Stimulated activated memory B cell treated with anti-CD40 and anti-IgM and Interleukin-4, amounts not matched to agents 10 μg/mL and 1 μg/mL and 100 μg/mL, for 72 hours (primary cell): ENCODE measurements at places on chromosomes 3 and 15.

DNA sequence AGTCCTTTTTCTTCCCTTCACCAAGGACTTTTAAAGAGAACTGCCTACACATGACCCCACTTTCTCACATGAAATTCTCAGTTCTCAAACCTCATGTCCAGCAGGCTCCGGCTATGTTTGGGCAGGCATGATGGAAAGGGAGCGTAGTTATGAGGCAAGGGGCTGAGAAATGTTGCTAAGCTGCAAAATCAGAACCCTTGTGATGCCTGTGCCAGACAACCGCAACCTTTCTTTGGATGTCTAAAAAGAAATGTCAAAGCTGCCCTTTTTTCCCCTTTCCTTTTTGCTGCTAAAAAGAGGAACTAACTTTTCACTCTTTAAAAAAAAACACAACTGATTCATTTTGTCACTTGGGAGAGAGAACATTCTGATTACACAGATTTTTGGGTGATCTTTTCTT is 19.2 kb downstream of the GNB4 start:
- ATAC-seq = peak; percentile 95

GRCh38 chr3:128173849-128174248 is 20.6 kb downstream of the EEFSEC start:
- no peak for ATAC-seq

GRCh38 chr3:141094790-141095545 is 43.8 kb downstream of the SPSB4 start:
- no peak for ATAC-seq

- ATAC-seq = no peak
These were observed 769 bp upstream of the CSPG4 start for GRCh38 chr15:75713338-75713895.

- ATAC-seq = no peak
These were observed 61.3 kb downstream of the KLHL25 start for GRCh38 chr15:85733416-85733815.

GRCh38 chr3:65619451-65619881 is 419.3 kb downstream of the MAGI1 start:
- ATAC-seq = no peak

DNA sequence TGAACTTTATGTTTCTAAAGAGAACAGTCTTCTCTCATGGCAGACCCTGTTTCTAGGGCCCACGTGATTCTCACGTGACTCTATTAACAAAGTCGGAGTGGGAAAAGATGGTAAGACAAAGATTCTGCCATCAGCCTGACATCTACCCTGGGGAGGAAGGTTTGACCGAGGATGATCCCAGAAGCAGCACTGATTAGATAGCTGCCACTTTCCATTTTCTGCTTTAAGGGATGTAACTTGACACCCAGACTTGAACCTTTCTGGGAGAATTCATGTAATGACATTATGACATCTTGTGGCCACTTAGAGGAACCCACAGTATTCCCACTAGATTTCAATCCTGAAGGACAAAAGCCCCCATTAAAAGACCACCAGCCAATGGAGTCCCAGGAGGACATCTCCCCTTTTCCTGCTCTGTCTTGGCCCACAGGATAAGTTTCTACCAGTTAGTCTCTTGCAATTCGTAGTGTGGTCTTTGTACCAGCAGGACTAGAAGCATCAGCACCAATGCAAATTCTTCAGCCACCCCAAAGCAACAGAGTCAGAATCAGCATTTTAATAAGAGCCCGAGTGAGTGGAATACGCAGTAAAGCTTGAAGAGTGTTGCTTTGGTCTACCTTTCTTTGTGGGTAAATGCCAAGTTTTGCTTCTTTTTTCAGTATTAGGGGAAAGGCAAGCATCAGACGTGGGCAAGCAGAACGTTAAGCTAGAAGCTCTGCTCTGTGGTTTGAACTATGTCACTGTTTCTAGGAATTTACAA is 480.5 kb upstream of the PROK2 start:
- peak; percentile 82 for ATAC-seq

DNA sequence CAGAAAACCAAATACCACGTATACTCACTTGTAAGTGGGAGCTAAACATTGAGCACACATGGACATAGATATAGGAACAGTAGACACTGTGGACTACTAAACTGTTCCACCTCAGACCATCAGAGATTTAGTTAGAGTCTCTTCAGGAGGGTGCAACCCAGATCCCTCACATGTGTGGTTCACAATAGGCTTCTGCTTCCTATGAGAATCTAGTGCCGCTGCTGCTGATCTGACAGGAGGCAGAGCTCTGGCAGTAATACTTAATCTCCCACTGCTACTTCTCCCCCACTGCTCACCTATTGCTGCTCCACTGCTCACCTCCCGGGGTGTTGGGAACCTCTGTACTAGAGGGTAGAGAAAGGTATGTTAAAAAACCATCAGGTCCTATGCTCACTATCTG is 533.3 kb downstream of the NSUN3 start:
- ATAC-seq = no peak

DNA sequence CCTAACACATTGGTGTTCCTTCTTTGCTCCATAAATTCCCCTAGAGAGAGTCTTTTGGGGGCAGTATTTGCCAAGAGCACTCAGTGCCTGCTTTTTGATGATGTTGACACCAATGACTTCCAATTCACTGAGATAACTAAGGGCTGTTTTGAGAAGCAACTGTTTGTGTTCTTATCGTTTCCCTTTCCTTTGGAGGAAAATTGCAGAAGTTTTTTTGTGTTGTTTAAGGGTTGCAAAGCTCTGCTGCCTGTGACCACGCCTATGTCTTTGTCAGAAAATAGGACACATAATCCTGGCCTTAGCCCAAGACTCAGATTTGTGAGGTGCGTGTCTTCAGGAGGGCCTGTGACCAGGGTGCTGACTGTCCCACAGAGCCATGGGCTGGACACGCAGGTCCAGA is 99.6 kb downstream of the FAM43A start:
- no peak for ATAC-seq

- ATAC-seq = no peak
These were observed 1.4 kb upstream of the SEC13 start for GRCh38 chr3:10322352-10322710.

GRCh38 chr3:84109911-84110310 is 848.9 kb upstream of the CADM2 start:
- no peak for ATAC-seq

DNA sequence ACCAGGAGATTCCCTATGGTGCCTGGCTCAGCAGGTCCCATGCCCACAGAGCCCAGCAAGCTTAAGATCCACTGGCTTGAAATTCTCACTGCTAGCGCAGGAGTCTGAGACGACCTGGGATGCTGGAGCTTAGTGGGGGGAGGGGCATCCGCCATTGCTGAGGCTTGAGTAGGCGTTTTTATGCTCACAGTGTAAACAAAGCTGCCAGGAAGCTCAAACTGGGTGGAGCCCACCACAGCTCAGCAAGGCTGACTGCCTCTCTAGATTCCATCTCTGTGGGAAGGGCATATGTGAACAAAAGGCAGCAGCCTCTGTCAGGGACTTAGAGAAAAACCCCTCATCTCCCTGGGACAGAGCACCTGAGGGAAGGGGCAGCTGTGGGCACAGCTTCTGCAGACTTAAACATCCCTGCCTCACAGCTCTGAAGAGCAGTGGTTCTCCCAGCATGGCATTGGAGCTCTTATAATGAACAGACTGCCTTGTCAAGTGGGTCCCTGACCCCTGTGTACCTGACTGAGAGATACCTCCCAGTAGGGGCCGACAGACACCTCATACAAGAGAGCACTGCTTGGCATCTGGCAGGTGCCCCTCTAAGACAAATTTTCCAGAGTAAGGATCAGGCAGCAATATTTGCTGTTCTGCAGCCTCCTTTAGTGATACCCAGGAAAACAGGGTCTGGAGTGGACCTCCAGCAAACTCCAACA is 231.5 kb upstream of the SETMAR start:
- ATAC-seq = peak; percentile 50

GRCh38 chr15:30990036-30990435 is 1.4 kb downstream of the MTMR10 start:
- no peak for ATAC-seq

DNA sequence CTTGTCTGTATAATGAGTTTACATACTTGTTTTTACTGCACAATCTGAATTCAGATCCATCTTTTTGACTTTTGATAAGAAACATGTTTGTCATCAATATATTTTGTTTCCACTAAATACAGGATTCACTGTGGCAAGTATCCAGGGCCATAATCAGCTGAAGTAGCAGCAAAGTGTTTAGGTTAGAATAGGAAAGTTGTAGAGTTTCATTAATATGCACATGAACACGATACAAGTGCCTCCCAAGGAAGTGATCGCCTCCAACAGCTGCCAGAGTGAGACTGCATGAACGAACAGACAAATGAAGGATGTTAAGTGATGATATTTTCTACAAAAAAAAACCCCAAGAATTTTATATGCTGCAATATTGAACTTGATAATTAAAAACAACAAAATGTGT is 204.3 kb downstream of the TBL1XR1 start:
- no peak for ATAC-seq

GRCh38 chr15:40459391-40460015 is 11.3 kb upstream of the CHST14 start:
- ATAC-seq = no peak

DNA sequence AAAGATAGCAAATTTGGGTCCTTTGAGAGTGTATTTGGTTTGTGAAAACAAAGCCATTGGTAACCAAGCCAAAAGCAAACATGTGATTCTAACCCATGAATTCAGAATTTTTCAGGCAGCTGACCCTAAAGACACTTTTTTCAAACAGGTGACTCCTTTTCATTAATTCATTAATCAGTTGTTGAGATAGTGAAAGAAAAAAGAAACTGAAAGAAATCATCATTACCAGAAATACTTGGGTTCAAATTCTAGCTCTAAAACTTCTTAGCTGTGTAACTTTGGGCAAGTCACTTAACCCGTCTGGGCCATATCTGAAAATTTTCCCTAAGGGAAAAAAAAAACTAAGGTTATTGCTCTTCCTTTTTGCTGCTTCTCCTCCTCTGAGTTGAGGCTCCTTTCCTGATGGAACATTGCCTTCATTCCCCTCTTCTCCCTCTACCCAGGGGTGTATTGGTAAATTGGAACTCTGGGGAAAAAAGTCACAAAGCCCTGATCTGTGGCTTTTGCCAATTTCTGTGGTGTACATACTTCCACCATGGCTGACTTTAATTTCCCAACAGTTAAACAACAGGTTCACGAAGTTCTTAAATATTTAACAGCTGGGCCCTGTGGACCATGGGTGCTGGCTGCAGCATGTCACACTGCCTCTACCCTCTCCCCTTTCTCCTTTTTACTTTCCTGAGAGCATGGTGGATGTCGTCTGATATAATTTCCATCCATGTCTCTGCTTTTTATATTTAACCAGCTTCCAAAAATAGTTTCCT is 120.3 kb downstream of the ASB7 start:
- no peak for ATAC-seq

DNA sequence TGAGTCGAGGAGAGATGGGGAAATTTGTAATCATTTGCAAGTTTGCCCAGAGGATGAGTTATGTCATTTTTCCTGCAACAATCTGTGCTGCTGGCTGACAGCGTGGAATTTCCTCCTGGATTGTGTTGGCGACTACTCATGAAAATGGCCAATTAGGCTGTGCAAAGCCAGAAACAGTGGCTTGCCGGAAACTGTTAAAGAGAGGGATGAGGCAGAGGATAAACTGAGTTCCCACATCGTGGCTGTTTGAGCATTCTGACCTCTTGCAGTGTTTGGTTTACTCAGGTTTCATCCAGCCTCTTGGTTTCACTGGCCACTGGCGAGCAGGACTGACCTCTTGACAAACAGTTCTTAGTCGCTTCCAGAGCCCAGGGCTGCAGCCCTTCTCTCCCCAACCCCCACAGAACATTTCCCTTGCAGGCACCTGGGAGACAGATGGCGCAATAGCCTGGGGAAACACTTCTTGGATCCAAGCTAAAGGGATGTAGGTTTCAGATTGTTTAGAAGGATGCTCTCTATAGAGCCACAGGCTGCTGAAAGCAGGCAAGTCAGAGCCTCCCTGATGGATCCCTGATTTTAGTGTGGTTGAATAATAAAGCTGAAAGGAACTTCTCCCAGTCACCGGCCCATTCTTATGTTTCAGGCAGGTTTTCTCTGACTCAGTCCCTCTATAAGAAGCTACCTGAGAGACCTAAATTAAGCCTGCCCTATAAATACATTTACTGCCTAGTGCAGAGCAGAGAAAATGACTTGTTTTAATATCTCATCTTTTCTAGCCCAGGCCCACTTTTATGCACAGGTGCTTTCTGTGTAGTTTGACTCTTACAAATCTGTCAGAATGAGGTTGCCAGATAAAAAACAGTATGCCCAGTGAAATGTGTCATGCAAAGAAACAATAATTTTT is 92.8 kb upstream of the UBE2E1 start:
- ATAC-seq = no peak

- ATAC-seq = no peak
These were observed 28.1 kb downstream of the ITGB5 start for GRCh38 chr3:124859025-124859424.

GRCh38 chr3:124686028-124686670 is 44.1 kb upstream of the UMPS start:
- ATAC-seq = no peak

GRCh38 chr3:38585791-38586420 is 63.6 kb downstream of the SCN5A start:
- no peak for ATAC-seq

DNA sequence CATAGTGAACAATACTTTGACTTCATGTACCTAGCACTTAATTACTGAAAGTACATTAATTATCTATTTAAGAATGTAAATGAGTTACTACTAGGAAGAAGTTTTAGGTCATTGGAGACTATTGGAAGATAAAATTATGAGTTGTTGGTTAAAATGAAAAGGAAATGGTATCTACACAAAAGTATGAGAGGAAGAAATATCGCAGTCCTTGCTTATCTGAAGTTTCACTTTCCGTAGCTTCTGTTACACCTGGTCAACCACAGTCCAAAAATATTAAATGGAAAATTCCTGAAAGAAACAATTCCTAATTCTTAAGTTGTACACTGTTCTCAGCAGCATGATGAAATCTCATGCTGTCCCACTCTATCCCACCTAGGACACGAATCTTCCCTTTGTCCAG is 57.8 kb downstream of the HACD2 start:
- ATAC-seq = no peak

DNA sequence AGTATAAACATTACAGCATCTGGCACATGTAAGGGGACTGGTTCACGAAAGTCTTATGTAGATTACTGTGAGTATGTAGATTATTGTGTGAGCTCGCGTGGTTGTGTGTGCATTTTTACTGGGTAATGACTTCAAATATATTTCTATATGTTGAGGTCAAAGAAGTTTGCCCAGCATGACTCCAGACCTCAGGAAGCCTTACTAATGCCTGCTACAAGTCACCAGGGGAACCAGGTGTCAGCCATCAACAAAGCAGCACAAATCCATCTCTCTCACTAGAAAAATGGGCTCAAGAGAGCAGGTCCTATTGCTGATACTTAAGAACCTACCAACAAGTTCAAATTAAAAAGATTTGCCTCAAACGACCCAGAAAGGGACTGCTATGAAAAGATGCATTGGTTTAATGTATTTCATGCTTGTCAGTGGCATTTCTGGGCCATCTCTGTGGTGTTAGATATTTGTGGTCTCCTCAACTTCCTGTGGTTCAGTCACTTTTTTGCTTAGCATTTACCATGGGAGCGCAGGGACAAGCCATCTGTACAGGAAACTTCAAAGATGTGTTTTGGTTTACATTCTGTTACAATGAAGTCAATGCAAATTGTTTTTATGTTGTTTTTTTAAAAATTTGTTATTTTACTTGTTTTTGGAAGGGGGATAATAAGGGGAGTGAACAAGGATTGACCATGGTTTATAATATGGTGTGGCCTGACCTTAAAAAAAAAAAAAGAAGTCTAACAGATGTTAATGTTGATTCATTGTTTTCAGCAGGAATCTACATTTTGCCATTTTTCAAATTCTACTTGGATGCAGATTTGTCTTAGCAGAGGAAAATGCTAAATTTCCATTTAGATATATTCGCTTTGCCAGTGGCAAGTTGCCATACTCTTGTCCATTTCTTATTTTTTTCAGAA is 172.1 kb upstream of the ADAMTS9 start:
- no peak for ATAC-seq
